ENCODE measurements at places on chromosomes 16 and 17.

GRCh38 chr17:43027091-43028032, 2.3 kb downstream of the RND2 start:
- no peaks in the 10 kb centered on the region for H3K36me3 ChIP-seq
- peaks cover 23% of the 10 kb centered on the region for H3K4me1 ChIP-seq
- no peaks in the 10 kb centered on the region for H3K27me3 ChIP-seq
- DNase-seq = no peak

DNA sequence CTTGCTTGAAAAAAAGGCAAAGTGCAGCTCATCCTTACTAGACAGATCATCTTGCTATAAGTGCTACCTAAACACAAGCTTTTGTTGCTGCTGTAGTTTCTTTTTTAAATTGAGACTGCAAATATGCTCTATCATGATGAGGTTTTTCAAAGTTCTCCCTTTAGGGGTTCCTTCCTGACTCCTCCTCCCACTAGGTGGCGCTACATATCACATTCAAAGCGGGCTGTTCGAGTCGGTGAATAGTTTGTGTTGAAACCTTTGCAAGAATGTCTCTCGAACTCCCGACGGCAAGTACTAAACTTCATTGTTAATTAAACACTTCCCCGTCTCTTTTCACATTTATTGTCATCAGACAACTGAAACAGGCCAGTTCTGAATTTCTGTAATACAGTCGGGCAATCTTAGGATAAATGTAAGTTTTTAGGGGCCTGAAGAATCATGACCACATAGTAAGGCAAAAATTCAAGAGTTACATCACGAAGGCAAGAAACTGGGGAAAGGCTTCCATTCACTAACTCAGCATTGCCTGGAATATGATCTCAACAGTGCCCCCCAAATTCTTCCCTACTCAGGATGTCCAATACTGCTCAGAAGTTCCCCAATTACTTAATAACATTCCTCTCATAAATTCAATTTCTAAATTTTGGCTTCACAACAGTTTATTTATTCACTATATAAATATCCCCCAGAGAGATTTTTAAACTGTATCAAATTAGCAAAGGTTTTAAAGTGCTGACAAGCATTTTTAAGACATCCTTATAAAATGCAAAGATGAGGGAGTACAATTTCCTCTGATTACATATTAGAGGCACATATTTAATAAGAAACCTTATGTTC, 6.7 kb downstream of the HS3ST3A1 start:
- no peak overlapping the region for H3K27ac ChIP-seq
- H3K36me3 ChIP-seq = no peaks in the 10 kb centered on the region
- DNase-seq = peak; percentile 65
- H3K4me3 ChIP-seq = no peak overlapping the region

- H3K27ac ChIP-seq = no peak overlapping the region
- H3K4me1 ChIP-seq = no peaks in the 10 kb centered on the region
- H3K4me3 ChIP-seq = no peak overlapping the region
- no peak for DNase-seq
- H3K36me3 ChIP-seq = no peaks in the 10 kb centered on the region
Observed at GRCh38 chr17:22138861-22139469, 446.6 kb downstream of the KCNJ18 start.

GRCh38 chr16:18941471-18941870, 15.3 kb upstream of the SMG1 start:
- no peaks in the 10 kb centered on the region for H3K36me3 ChIP-seq
- peaks cover 19% of the 10 kb centered on the region for H3K4me1 ChIP-seq
- H3K4me3 ChIP-seq = no peak overlapping the region
- no peak for DNase-seq
- H3K27me3 ChIP-seq = no peaks in the 10 kb centered on the region

DNA sequence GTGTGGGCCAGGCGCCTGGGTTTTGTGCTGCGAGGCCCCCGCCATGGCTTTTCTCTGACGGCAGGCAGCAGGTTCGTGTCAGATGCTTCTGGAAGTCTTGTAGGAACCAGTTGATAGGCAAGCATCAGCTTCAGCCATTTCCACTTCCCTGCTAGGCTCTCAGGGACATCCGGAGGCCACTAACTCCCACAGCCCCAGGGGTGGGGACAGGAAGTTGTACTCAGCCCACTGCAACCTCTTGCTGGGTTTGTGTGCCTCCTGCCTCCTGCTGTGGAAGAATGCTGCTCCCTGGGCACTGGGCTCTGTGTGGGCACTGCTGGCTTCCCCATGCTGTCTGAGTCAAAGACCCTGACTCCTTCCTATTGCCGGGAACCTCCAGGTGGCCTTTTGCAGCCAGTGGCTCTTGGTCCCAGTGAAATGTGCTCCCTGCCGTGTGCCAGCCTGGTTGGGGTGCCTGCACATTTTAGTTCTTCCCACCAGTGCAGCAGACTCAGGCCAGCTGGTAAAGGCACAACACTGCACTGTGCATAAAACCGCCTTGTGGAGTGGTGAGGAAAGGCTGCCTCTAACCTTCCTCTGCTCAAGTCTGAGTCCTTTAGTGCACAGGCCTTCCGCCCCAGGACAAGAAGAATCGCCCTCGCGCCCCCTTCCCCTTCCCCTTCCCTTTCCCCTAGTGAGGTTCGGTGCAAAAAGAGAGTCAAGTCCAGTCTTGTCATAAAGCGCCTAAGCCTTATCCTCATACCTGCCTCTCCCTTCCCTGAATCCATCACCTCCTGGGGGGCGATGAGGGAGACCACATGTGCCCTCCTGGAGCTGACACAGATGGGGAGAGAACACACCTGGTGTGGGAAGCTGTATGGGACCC, 16.6 kb downstream of the LDHD start:
- no peaks in the 10 kb centered on the region for H3K27me3 ChIP-seq
- H3K4me3 ChIP-seq = no peak overlapping the region
- peaks cover 36% of the 10 kb centered on the region for H3K4me1 ChIP-seq
- no peaks in the 10 kb centered on the region for H3K36me3 ChIP-seq

- H3K4me1 ChIP-seq = no peaks in the 10 kb centered on the region
- H3K27ac ChIP-seq = no peak overlapping the region
- DNase-seq = no peak
- H3K27me3 ChIP-seq = peaks cover 42% of the 10 kb centered on the region
- no peaks in the 10 kb centered on the region for H3K36me3 ChIP-seq
Observed at GRCh38 chr17:79219208-79219935, 144.7 kb downstream of the ENGASE start.

GRCh38 chr16:11088074-11088730, 143.8 kb downstream of the CLEC16A start:
- peaks cover 84% of the 10 kb centered on the region for H3K4me1 ChIP-seq
- no peaks in the 10 kb centered on the region for H3K27me3 ChIP-seq
- no peak overlapping the region for H3K4me3 ChIP-seq
- DNase-seq = no peak
- H3K36me3 ChIP-seq = no peaks in the 10 kb centered on the region

GRCh38 chr17:58337600-58338453, 9.2 kb upstream of the TSPOAP1 start:
- no peaks in the 10 kb centered on the region for H3K36me3 ChIP-seq
- H3K27ac ChIP-seq = no peak overlapping the region
- no peak for DNase-seq
- H3K27me3 ChIP-seq = no peaks in the 10 kb centered on the region
- H3K4me1 ChIP-seq = peaks cover 47% of the 10 kb centered on the region

- H3K27me3 ChIP-seq = no peaks in the 10 kb centered on the region
- H3K36me3 ChIP-seq = no peaks in the 10 kb centered on the region
- no peak overlapping the region for H3K4me3 ChIP-seq
- H3K4me1 ChIP-seq = no peaks in the 10 kb centered on the region
Observed at GRCh38 chr17:50298018-50298417, 23.8 kb downstream of the TMEM92 start.

DNA sequence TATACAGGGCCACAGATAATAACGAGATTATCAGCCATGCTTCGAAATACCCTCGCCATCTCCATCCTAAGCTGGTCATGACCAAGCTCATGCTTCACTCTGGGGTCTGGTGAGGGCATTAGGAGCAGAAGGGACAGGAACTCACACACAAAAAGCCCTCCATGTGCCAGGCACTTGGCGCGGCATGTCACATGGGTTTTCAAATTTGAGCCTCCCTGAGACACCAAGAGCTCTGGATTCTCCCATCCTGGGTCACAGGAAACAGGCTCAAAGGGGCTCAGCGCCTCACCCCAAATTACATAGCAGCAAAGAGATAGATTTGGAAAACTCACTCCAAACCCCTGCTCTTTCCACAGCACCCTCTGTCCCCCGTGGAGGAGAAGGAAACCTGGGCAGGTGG, 239.5 kb downstream of the GSG1L start:
- no peaks in the 10 kb centered on the region for H3K36me3 ChIP-seq
- no peak for DNase-seq
- H3K4me1 ChIP-seq = no peaks in the 10 kb centered on the region

GRCh38 chr17:49928837-49929475, 40.0 kb upstream of the DLX4 start:
- H3K36me3 ChIP-seq = no peaks in the 10 kb centered on the region
- peaks cover 13% of the 10 kb centered on the region for H3K4me1 ChIP-seq
- H3K27me3 ChIP-seq = no peaks in the 10 kb centered on the region
- H3K27ac ChIP-seq = no peak overlapping the region
- peak; percentile 33 for DNase-seq
- no peak overlapping the region for H3K4me3 ChIP-seq

- no peak overlapping the region for H3K27ac ChIP-seq
- no peak for DNase-seq
- no peaks in the 10 kb centered on the region for H3K27me3 ChIP-seq
Observed at GRCh38 chr16:30031477-30031918, 427 bp upstream of the TLCD3B start.

Measured in HCT116 (cell line).